HTR-8/SVneo (cell line): ENCODE measurements at places on chromosomes 16 and 17.

DNA sequence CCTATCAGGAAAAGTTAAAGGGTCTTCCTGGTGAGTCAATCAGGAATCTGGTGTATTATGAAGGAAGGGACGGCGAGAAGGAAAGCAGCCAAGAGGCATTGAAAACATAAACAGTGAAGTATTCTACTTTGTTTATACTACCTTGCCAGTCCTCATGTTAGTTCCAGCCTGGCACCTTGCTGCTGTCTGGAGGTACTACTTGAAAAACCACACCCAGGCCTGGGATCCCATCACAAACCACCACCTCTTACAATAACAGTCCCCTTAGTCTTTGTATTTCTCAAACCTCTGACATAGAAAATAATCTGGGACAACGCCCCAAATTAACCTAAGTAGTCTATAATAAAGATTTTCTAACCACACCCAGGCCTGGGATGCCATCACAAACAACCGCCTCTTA lies 676.7 kb upstream of the SOX9 start:
- no peak for DNase-seq

DNA sequence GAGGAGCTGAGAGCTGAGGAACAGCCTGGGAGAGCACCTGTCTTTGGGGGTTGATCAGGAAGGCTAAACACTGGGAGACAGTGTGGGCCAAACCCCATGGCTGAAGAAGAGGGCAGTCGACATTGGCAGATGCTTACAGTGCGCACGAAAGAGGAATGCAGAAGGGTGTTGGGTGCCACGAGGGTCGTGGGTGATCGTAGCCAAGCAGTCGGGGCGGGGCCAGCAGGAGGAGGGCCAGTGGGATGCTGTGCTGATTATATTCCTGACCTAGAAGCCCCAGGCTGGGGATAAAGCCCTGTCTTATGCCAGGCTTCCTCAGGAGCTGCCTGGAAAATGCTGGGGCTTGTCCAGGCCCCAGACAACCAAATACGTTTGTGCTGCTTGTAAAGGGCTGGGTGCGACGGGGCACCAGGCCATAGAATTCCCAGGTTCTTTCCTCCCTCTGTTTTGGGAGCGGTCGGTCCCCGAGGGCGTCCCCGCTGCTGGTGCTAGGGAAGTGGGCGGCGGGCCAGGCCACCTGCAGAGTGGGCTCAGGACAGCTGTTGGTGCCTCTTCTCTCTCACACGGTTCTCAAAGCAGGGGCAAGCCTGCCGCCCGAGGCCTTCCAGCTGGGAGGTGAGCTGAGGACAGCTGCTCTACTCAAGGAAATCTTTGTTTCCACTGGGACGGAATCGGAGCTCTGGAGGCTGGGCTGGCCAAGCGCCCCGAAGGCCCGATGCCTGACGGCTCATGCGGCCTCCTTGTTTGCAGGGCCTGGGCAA lies 10.0 kb downstream of the C1QTNF1 start:
- DNase-seq, result no peak

DNA sequence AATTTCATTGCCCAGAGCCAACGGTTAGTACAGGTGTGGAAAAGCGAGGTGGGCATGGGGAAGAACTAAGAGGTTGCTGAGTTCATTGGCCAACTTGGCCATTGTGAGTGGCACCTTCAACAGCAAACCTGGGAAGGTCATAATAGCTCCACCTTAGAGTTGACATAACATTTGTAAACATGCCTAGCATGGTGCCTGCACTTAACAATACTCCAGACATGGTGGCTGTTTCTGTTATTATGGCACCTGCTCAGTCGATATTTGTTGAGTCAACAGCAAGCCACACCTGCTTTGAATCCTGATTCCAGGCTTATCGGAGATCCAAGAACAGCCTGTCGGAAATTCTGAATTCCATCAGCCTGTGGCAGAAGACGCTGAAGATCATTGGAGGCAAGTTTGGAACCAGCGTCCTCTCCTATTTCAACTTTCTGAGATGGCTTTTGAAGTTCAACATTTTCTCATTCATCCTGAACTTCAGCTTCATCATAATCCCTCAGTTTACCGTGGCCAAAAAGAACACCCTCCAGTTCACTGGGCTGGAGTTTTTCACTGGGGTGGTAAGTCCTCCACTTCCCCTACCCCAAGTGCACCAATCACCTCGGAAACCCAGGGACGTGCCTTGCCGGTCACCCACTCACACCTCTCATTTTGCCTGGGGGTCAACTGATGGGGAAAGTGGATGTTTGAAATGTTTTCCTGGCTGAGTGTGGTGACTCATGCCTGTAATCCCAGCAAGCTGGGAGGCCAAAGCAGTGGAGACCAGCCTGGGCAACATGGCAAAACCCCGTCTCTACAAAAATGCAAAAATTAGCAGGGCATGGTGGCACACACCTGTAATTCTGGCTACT lies 46.0 kb downstream of the TMC5 start:
- DNase-seq, result peak; percentile 59

- DNase-seq, result no peak
Measured at GRCh38 chr17:82938486-82938872, 98.7 kb upstream of the ZNF750 start.

- peak; percentile 53 for DNase-seq
Measured at GRCh38 chr17:79707931-79708891, 22.5 kb upstream of the ENPP7 start.

GRCh38 chr17:29620779-29621500 lies 1.8 kb downstream of the CORO6 start:
- DNase-seq, result no peak

- DNase-seq, result no peak
Measured at GRCh38 chr17:13539421-13539820, 62.3 kb downstream of the HS3ST3A1 start.

DNA sequence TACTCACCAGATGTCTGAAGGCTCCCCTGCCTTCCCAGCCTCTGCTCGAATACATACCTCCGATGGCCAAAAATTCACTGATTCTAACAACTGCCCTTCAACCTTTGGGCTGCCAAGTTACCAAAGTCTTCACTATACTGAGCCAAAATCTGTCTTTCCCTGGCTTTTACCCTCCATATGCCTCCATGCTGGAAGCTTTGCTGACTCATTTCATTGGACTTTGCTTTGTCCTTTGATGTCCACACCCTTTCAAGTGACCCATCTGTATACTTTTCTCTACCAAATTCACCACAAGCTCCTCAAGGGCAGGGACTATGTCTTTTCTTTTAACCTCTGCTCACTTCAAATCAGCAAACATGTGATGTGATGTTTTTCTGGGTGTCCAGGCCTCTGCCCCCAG lies 21.0 kb upstream of the MTMR4 start:
- no peak for DNase-seq

GRCh38 chr17:53932386-53932785 lies 109.7 kb downstream of the KIF2B start:
- DNase-seq, result no peak

- DNase-seq, result no peak
Measured at GRCh38 chr17:50440172-50440837, 14.3 kb downstream of the ACSF2 start.

GRCh38 chr16:2326191-2326590 lies 14.3 kb downstream of the ABCA3 start:
- DNase-seq, result no peak

DNA sequence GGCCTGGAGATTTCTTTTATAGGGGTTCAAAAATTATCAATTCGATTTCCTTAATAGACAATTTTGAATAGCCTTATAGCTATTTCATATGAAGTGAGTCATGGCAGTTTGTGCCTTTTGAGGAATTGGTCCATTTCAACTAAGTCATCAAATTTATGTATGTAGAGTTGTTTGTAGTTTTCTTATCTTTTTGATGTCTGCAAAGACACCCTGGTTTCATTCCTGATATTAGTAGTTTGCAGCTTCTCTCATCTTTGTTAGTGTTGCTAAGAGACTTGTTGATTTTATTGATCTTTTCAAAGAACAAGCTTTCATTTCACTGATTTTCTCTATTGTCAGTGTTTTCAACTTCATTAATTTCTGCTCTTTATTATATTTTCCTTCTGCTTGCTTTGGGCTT lies 44.2 kb downstream of the N4BP1 start:
- no peak for DNase-seq

DNA sequence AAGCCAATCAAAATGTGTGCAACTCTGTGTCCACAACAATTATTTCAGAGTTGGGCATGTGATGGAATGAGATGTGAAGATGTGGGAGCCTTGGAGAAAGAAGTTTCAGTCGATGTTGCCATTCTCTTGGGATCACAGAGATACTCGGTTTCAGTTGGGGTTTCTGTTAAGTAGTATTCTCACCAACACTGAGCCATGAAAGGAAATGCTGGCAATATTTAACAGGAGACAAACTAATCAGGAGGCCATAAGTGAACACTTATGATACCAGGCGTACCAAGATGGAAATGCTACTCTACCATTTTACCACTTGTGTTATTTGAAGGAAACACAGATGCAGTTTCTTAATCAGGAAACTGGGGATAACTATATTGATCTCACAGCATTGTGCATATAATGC lies 53.3 kb upstream of the NUDT7 start:
- DNase-seq, result no peak

DNA sequence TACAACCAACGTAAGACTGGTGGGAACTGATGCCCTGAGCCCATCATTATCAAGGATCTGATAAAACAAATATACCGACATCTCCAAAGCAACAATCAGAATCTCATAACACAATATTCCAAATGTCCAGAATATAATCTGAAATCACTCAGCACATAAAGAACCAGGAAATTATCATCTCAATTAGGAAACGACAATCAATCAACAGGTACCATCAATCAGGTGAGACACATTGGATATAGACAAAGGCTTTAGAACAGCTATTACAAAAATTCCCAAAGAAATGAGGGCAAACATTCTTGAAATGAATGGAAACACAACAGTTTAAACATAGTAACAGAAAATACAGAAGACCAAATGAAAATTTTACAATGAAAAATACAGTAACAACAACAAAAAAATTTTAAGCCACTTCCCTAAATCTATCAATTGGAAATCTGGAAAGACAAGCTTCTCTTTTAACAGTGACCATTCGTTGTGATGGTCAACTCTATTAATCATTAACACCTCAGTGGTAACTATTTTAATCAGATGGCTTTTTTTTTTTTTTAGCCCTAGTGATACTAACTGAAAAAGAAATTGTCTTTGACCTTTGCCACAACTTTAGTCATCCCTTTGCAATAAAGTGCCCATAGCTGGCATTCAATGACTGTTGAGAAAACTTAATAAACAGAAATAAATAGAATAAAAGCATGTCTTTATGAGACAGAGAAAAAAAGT lies 70.4 kb downstream of the USP32 start:
- no peak for DNase-seq

DNA sequence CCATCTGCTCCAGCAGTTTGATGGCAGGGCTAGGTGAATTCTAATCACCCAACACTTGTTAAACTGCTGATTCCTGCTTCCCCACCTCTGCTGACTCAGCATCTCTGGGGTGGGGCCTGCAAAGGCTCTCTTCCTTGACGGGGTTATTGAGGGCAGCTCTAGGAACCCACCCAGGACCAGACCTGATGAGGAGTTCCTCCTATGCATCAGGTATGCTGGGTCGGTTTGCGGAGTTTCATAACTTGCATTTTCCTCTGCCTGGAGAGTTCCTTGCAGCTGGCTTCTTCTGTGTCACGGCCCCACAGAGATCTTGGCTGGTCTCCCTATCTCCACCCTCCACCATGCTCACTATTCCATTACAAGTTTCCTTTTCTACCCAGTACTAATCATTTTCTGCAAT lies 93.4 kb upstream of the CCL2 start:
- DNase-seq, result no peak

- no peak for DNase-seq
Measured at GRCh38 chr16:79811541-79811940, 211.0 kb upstream of the MAF start.

DNA sequence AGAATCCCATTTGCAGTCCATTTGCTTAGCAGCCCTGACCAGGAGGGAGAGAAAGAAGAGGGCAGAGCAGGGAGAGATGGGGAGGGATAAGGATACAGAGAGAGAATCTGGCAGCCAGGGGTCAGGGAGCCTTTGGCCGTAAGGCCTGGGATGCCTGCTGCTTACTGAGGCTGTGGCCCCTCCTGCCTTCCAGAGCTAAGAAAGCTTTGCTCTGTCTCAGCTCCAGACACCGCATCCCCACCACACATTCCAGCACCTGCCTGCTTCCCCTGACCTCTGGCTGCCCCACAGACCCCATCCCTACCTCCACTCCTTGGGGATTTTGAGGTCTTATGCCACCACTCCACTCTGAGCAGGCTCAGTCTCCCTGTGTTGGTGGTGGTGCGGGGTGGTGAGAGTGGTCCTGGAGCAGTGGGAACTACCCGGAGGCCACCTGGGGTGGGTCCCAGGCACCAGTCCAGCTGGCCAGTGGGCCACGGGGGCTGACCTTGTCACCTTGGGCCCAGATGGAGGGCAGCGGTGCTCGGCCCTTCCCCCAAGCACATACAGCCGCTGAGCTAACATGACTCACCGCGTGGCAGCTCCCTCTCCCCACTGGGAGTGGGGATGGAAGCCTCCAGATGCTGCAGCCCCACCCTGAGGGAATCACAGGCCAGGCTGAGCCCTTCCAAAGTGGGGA lies 58.3 kb downstream of the RAI1 start:
- peak; percentile 64 for DNase-seq

- peak; percentile 95 for DNase-seq
Measured at GRCh38 chr17:8248751-8249607, at the start of gene PFAS. Gene PFAS (plus strand): TSS chr17:8249289. CDS start chr17:8253938, 4,649 bp downstream.

DNA sequence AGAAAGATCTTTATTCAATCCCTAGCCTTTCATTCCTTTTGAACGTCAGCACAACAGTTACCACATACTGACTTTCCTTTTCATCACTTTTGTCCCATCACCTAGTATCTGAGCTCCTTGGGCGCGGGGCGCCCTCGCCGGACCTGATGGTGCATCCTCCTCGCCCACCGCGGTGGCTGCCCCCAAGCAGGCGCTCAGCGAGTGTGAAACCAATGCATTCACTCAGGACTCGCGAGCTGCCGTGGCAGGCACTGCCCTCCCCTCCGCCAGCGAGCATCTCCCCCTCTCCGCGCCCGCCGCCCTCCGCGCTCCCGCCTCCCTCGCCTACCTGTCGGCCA lies 756 bp downstream of the KLHL11 start:
- DNase-seq, result peak; percentile 35

DNA sequence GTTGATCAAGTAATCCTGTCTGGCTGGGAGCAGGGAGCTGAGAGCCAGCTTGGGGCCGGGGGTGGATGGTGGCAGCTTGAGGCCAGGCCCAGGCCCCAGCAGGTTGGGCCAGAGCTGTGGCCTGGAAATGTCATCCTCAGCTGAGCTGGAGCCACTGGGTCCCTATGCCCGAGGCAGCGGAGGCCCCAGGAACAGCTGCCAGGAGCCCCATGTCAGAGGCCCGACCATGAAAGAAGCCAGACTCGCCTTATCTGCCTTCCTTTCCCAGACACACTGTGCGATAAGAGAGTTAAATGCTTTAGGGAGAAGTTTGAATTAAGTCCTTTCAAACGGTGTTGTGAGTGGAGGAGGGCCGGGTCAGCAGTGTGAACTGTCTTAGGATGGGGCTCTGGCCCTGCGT lies 3.5 kb downstream of the SMTNL2 start:
- DNase-seq, result no peak

- DNase-seq, result no peak
Measured at GRCh38 chr16:54031107-54031760, 255.4 kb downstream of the IRX3 start.

- DNase-seq, result no peak
Measured at GRCh38 chr17:70621566-70621965, 452.2 kb downstream of the KCNJ2 start.
